ENCODE measurements at places on chromosomes 11 and 22. TPM values are rescaled to one million over a fixed set of nuclear protein-coding genes. Genes with fewer than 3 reads are reported as not detected.

Gene DTX4
- 13.6 TPM for polyA plus RNA-seq

Gene PAMR1
- 35.2 TPM for polyA plus RNA-seq

Gene NPTXR
- polyA plus RNA-seq, result 3.3 TPM

Gene MMP13
- not detected for polyA plus RNA-seq

Gene SLC1A2
- polyA plus RNA-seq, result not detected

Measured in hepatocyte (in vitro differentiated cells).